Mesothelial cell of epicardium (in vitro differentiated cells): ENCODE measurements at places on chromosomes 7 and 10.

- DNase-seq: no peak
Observed at GRCh38 chr10:133132473-133133291, 27.3 kb upstream of the KNDC1 start.

- no peak for DNase-seq
Observed at GRCh38 chr10:49009199-49009979, 69.7 kb upstream of the LRRC18 start.

DNA sequence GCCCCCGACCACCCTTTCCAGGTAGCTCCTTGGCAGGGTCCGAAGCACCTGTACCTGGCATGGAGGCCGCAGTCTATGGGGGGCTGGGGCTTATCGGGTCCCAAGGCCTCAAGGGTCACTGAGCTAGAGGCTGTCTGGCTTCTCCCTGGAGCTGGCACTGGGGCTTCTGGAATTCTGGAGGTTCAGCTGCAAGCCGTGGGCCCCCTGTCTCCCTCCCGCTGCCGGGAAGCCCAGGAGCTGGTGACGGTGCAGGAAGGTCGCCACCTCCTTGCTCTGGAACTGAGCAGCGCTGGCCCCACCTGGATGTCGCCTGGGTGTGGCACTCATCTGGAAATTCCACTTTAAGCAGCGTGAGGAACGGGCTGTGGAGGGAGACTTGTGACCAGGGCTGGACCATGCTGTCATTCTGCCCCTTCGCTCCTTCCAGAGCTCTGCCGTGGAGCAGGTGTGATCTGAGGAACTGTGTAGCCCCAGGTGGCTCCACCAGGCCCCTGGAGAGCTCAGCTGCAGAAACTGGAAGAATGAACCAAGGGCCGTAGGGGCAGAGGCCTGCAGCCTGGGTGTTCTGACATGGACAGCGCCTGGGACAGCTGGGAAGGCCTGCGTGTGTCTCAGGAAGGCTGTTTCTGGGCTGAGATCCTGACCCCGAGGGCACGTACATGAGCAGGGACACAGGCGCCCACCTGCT is 129.7 kb upstream of the PPP2R2D start:
- no peak for DNase-seq

- DNase-seq: no peak
Observed at GRCh38 chr10:52946486-52946885, 173.9 kb upstream of the MBL2 start.

DNA sequence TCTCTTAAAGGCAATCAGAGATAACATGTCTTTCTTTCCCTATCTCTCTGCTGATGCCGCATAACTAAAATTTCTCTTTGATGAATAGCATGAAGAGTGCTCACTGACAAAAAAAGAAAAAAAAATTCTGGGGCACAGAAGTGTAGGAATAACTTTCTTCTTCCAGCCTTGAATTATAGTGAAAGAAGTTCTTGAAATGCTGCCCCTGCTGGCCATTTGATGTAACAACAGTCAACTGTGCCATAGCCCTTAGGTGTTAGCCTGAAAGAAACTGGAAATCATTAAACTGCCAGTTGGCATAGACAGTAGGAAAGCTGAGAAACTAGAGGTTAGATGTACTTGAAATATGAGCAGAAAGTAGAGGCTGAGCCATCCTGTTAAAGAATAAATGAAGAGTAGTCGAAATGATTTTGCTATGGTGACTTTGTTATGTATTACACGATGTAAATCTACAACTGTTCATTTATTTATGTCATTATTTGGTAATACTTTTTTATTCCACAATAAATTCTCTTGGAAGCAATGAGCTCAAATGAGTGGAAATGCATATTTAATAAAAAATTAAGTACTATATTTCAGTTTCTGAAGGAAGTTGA is 48.3 kb upstream of the FAM171A1 start:
- DNase-seq: no peak

DNA sequence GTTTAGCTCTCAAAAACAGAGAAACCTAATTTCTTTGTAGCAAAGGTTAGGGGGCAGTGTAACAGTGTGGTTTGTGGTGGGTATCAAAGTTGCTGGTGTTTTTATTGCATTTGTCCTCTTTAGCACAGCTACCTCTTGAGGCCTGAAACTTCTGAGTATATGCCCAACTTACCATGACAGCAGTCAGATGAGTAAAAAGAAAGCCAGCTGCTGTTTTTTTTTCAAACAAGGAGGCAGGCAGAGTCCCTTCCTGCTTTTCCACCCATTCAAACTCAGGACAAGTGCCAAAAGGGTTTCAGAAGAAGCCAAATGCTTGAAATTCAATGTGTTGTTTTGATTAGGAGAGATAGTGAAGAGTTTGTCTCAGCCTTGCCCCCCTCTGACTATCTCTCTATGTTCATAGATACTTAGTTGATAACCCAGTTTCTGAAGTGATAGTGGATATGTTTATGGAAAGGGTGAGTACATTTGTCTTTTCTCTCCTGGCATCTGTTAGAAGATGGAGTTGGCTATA is 23.1 kb downstream of the GBF1 start:
- no peak for DNase-seq

DNA sequence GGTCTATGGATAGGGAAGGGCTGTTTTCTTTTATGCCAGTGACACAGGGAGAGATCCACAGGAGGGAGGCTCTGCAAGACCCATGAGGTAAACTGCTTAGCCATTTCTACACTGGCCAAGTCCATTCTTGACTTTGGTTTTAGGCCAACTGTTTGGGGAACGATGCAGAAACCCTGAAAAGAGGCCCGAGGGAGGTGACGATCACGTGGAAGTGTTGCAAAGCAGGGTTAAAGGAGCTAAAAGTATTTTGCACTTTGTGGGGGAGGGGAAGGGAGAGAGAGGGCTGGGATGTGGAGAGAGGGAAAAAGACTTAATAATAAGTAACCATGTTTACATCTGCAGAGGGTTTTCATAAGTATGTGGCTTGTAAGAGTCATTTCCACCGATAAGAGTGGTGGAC is 239.7 kb downstream of the EMX2 start:
- no peak for DNase-seq

DNA sequence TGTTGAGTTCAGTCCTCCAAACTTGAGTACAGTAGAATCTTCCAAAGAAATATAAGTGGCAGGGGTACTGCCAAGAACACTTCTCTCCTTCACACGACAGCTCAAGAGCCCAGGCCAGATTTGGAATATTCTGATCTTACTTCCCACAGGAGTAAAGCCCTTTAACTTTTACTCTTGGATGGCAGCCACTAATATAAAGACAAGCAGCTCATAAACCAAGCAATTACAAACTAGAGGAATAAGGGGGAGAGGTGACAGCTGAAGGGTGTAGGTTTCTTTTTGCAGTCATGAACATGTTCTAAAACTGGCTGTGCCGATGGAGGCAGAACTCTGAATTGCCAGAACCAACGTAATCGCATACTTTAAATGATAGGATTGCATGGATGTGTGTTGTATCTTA is 74.8 kb downstream of the SVIL start:
- DNase-seq: no peak

GRCh38 chr7:93866886-93867285 is 23.7 kb downstream of the TFPI2 start:
- DNase-seq: no peak
